NCI-H1048 (cell line): ENCODE measurements at places on chromosomes 11 and 22.

DNA sequence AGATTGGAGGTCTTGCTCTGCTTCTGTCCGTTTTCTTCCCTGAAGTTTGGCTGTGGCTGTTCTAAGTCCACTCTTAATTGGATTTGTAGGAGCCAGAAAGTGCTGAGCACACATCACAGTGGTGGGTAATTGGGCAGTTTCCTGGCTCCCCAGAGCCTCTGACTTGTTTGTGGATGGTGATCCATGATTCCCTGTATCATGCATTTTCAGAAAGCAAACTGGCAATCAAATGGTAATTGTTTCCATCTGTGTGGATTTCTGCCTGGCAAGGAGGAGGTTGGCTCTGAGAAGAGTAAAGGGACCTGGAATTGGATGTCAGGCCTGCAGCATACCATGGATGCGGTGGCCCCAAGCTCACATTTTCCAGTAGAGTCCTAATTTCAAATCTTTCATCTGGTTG lies 49.5 kb downstream of the PPFIBP2 start:
- no peak for DNase-seq

GRCh38 chr11:57662893-57663292 lies 5.0 kb upstream of the ZDHHC5 start:
- DNase-seq: no peak

DNA sequence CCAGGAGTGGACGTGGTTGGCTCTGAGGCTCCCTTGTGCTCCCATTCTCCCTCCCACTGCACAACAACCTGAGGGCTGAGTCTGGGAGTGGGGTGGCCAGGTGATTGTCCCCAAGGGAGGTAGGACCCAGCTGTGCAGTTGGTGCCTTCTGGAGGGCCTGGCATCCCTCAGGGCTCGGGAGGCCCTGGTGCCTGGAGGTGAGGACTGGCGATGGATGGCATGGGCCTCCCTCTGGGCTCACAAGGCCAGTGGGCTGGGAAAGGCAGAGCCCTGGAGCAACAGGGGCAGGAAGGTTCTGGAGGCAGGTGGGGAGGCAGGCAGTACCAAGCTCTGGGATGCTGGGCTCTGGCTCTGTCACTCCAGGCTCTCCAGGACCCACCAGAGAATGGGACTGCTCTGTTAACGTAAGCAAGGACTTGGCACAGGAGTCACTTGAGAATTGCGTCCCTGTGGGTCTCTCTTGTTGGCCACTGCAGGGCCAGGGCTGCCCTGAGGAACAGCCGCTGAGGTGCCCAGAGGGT lies 114.2 kb downstream of the KCNQ1OT1 start:
- DNase-seq: no peak

DNA sequence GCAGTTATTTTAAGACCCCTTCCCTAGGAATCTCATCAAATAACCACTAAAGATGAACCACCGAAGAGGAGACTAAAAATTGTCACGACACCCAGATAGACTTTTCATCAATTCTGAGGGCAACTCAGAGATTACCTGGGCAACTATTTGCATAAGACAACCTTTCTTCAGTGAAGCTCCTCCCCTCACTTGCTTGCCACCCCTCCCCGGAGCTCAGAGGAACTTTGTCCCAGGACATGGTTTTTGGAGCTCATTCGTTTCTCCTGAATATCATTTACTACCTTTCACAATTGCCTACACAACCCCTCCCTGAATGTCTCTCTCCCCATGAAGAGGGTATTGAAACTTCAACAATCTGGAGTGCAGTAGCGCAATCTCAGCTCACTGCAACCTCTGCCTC lies 3.9 kb downstream of the AGBL2 start:
- no peak for DNase-seq

- DNase-seq: no peak
These were observed 3.5 kb upstream of the PDGFB start for GRCh38 chr22:39248254-39248653.

GRCh38 chr22:36790648-36791047 lies 14.7 kb upstream of the IFT27 start:
- DNase-seq: no peak

DNA sequence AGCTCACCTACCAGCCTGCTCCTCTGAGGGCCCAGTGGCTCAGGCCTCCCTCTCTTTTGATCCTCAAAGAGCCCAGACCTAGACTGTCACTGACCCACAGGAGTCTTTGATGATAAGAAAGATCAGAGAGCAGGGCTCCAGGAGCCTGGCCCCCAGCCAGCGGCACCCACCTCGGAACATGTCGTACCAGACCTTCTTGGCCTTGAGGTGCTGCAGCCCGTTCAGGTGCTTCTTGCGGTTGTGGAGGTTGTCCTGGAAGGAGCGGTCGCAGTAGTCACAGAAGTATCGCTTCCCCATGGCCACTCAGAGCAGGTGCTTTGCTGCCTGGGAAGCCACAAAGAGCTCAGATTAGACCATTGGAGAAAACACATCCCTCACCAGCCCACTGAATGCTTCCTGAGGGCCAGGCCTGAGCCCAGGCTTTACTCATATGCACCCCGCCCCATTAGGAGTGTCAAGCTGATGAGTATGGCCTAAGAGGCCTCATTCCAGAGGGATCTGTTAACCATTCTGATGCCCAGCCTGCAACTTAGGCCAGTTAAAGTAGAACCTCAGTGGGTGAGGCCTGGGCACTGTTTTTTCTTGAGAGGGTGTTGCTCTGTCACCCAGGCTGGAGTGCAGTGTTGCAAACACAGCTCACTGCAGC lies 18.4 kb downstream of the ZMAT5 start:
- DNase-seq: no peak

GRCh38 chr11:31887180-31887579 lies 76.1 kb upstream of the PAX6 start:
- no peak for DNase-seq

- DNase-seq: no peak
These were observed 37.8 kb downstream of the PGR start for GRCh38 chr11:101091781-101092180.

DNA sequence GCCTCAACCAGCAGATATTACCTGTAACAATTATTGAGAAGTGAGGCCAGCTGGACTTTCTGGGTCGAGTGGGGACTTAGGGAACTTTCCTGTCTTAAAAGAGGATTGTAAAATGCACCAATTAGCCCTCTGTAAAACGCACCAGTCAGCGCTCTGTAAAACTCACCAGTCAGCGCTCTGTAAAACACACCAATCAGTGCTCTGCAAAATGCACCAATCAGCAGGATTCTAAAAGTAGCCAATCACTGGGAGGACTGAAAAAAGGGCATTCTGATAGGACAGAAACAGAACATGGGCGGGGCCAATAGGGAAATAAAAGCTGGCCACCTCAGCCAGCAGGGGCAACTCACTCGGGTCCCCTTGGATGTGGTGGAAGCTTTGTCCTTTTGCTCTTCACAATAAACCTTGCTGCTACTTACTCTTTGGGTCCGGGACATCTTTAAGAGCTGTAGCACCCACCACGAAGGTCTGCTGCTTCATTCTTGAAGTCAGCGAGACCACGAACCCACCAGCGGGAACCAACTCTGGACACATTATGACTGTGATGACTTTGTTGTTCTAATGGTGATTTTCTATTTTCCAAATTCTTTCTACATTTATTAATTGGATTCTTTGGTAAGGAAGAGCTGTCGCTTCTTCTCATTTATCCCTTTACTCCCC lies 40.2 kb upstream of the FGF3 start:
- no peak for DNase-seq

DNA sequence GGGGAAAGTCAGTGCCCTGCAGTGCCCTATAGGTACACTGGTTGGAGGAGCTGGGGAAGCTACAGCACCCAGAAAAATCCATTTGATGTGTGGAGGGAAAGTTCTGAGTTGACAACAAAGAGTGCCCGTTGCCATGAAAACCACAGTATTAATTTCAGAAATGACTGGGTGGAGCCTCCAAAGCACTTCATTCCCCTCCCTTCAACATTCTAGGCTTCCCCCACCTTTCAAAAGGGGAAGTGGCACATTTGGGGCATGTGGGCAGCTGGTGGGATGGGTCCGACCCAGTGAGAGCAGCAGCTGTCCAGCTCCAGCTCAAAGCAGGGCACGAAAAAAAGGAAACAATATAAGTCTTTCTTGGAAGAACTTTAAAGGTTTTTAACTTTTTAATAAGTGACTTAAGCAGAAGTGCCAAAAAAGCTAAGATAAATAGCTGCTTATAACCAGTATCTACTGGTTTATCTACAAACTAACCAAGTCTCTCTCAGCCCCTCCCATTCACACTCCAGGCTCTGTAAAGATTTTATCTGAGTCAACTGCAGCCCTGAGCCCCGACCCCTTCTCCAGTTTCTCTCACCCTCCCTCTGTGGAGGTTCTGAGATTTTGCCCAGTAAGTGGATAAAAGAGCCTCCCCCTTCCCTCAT lies 9.0 kb upstream of the AHNAK start:
- DNase-seq: no peak

DNA sequence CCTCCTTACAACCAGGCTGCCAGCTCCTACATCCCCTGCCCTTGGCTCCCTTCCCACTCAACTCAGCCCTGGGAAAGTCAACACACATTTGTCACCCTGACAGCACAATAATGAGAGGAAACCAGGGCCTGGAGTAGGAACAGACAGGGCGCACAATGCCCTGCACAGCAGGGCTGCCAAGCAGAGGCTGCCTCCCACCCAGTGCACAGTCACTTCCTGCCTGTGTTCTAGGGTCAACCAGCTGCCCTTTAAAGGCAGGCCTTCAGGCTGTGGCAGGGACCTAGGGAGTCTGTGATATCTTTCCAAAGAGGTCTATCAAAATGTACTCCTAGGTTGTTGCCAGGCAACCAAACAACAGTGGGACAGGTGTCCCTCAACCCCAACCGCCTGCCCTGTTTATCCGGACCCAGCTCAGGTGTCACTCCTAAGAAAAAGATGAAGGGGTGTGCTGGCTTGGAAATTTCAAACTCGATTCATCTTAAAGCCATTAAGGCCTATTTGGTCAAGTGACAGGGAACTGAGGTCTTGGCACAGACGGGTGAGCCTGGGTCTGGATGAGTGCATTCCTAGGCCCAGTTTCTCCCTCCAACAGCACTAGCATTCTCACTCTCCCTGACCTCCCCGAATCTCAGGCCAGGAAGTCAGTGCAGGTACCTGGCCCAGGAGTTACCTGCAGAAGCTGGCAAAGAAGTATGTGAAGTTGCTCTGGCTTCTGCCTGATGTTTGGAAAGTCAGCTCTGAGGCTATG lies 110.3 kb upstream of the PITPNB start:
- DNase-seq: no peak
